ENCODE measurements at places on chromosomes 3 and 15.

GRCh38 chr15:27956285-27956684 is 142.8 kb downstream of the OCA2 start:
- no peak for DNase-seq

DNA sequence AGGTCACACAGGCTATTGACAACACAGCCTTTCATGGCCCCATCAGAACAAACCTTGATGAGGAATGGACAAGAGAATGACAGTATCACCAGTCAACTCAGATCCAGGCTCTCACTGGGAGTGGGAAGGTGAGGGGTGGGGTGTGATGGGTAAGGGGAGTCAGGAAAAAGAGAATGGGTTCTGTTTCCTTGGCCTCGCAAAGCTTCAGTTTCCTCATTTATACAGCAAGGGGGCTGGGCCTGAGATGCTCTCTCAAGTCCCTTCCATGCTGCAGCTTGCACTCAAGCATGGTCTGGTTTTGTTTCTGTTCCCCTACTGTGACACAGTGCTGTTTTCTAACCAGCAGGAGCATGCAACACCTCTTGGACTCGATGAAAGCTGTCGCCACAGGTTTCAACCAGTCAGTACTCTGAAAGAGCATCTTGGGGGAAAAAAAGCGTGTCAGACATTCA is 65.7 kb upstream of the IL12A start:
- no peak for DNase-seq

DNA sequence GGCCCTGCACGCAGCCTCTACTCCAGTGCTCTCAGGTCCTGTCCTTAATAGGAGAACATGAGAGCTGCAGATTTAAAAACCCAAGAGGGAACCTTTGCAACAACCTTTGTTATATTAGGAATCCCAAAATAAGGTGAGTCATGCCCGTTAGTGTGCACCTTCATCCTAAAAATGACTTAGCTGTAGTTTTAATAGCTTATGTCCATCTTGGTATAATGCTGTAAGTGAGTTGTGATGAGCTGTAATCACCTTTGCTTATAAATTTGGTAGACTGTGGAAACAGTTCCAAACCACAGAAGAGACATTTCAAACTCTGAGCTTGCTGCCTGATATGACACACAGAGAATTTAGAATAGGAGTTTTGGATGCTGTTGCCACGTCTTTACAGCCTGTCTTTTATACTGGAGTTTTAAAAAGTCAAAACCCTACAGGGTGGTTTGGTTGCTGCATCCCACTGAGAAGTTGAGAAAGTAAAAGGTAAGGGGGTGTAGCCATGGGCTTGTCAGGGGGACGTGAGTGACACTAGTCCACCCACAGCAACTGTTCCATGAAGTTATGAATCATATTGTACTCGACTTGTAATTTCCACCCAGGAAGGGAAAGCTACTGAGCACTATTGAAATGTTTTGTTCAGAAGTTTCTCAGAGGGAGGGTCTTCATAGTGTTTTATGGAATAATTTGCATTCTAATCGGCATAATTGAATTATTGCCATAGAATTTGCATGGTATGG is 27.4 kb upstream of the CD47 start:
- no peak for DNase-seq

DNA sequence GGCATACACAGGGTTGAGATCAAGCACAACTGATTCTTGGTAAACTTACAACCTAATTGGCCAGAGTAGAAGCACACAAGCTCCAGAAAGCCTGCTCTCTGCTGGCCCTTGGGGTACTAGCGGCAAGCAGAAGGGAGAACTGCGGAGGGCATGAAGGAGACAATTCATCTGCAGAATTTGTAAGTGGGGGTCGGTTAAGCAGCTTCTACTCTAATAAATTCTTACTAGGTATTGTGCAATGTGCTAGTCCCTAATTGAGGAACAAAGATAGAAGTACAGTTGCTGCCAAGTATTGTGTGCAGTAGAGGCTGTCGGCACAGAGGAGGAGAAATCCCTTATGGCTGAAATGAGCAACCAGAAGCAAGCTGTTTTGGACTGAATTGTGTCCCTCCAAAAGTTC is 91.2 kb upstream of the VEPH1 start:
- DNase-seq, result no peak

- DNase-seq, result no peak
Observed at GRCh38 chr3:113626503-113627371, 69.7 kb downstream of the USF3 start.

GRCh38 chr3:191499307-191500080 is 38.5 kb downstream of the PYDC2 start:
- DNase-seq, result no peak

- no peak for DNase-seq
Observed at GRCh38 chr3:16761571-16761970, 123.2 kb upstream of the PLCL2 start.

- no peak for DNase-seq
Observed at GRCh38 chr3:14555835-14556234, 15.7 kb upstream of the GRIP2 start.

DNA sequence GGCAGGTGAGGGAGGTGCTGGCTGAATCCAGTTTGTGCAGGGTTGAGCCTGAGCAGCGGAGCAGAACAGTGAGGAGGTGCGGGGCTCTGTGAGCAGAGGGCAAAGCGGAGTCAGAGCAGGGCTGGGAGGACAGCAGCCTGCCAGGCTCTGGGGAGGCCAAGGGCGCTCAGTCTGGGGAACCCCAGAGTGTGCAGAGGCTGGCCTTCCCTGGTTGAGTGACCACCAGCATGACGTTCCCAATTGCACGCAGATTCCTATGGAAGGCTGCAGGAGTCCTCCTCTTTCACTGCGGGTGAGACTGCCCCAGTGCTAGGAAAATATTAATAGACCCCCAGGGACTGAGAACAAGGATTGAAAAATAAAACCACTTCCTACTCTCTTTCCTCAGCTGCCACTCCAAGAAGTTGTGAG is 13.2 kb downstream of the MRAS start:
- no peak for DNase-seq

GRCh38 chr15:79198461-79198860 is 84.1 kb upstream of the ANKRD34C start:
- DNase-seq, result no peak

DNA sequence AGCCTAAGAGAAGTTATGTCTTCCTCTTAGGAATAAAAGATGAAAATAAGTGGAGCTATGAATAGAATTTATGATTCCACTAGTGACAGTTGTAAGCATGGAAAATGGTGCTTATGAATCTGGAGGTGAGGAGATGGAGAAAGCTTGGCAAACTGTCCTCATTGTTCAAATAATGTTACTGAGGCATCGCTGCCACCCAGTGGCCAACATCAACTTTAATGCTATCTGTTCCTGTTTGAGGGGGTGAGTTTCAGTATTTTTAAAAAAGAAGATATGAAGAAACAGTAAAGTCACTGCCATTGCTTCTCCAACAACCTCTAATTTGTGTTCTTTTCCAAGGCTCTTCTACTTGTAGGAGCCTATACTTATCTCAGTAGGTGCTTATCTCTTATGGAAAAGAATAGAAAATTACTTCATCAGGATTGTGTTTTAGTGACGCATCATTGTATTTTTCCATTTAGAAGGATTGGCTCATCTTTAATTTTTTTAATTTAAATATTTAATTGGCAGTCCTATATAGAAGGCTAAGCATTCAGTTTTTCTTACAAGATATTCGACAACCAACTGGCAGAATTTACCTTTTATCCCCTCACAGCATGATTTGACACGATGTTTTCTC is 260.4 kb upstream of the P2RY1 start:
- DNase-seq, result no peak

GRCh38 chr3:169964176-169964575 is 2.4 kb upstream of the SEC62 start:
- DNase-seq, result no peak

- DNase-seq, result no peak
Observed at GRCh38 chr3:172973799-172974198, 167.2 kb downstream of the SPATA16 start.

DNA sequence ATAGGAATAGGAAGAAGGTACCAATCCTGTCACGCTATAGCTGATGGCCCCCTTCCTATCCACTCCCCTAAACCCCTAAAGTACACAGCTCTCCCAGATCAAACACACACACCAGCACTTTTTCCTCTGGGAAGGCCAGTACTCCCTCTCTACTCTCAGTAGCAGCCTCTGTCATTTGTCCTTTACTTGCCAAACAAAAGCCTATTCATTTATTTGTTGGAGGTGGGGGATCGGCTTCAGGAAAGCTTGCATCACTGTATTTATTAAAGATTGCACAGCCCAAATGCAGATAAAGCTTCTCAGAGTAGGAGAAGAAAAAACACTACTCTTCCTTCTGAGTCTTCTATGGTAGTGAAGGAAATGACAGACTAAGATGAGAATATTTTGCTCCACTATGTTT is 429.7 kb upstream of the RASGRP1 start:
- DNase-seq, result no peak

All from stimulated activated CD4-positive, alpha-beta T cell treated with anti-CD3 and anti-CD28 coated beads, TNF-alpha, amount 100 ng/mL, for 48 hours (primary cell).